Occipital lobe (tissue), 3 donors: ENCODE measurements at places on chromosomes 2 and 18. TPM values are rescaled to one million over a fixed set of nuclear protein-coding genes. Genes with fewer than 3 reads are reported as not detected.
A peak's percentile ranks its signal among the peaks of the same experiment; 100 is the strongest.

The SMAD2 gene
- 70.8 TPM for total RNA-seq

The TEKT4 gene
- 0.31 TPM for total RNA-seq

The RNU2-63P gene
- total RNA-seq, result not detected

The SERPINB10 gene
- not detected for total RNA-seq

The FHOD3 gene
- total RNA-seq, result 51.2 TPM

The VAMP5 gene
- 3.6 TPM for total RNA-seq

- peak; percentile 1 for DNase-seq
Measured at GRCh38 chr2:162840598-162841246, 2.2 kb upstream of the KCNH7 start.

DNA sequence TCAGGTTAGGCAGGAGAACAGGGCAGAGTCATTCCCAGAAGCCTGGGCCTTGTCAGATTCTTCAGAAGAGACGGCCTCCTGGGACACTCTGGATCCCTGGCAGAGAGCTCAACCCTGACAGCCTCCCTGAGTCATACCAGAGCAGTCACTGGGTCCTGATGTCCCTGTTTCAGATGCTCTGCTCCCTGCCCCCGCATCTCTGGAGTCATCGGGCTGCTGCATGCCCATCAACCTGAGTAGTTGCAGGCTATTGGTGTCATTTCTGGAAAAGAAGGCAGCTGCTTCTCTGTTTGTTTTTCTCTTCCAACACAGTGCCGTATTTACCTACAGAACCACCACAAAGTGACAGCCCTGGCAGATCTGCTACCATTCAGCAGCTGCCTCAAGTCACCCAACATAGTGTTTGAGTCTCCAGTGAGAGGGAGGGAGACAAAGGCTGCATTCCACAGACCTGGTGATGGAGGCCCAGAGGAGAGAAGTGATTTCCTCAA lies 145.1 kb downstream of the B3GNT2 start:
- no peak for DNase-seq

- no peak for DNase-seq
Measured at GRCh38 chr2:160869411-160869810, 290.8 kb upstream of the TANK start.

DNA sequence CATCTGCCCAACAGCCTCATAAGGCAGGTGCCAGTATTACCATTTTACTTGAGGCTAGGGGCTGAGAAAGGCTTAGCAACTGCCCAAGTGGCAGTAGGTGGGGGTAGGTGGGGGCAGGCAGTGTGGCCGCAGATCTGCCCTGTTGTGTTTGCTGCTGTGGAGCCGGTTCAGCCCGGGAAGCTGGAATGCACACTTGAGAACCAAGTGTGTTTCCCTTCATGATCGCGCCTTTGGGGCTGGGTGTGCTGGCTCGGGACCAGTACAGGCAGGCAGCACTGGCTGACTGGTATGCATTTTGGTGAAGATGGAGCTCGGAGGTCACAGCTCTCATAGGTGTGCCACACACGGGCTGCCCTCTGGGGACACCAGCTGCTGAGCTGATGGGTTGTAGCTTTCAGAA lies 85.1 kb downstream of the CABLES1 start:
- DNase-seq, result no peak
